ENCODE measurements at places on chromosomes 5 and 9.
A peak's percentile ranks its signal among the peaks of the same experiment; 100 is the strongest.

DNA sequence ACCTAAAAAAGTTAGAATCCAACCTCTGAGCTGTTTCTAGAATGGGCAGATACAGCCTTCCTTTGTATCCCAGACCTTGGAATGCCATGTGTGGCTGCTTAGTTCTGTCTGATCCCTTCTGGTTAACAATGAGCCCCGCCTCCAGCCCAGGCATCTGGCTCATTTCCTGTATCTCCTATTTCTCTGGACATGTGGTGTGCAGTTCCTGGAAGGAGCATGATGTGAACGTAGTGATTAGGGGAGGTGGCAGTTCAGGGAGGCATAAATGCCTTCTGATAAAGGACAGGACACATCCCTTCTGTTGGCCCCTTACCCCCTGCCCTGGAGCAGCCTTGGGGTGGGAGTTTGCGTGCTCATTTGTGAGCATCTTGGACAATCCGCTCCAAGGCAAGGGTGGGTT lies 243.0 kb downstream of the ZSWIM6 start:
- no peak for DNase-seq

GRCh38 chr5:15566789-15567188 lies 66.8 kb downstream of the FBXL7 start:
- no peak for DNase-seq

- DNase-seq, result peak; percentile 74
Observed at GRCh38 chr5:39080597-39081204, 6.5 kb upstream of the RICTOR start.

- no peak for DNase-seq
Observed at GRCh38 chr5:20323323-20323722, 335.3 kb upstream of the CDH18 start.

DNA sequence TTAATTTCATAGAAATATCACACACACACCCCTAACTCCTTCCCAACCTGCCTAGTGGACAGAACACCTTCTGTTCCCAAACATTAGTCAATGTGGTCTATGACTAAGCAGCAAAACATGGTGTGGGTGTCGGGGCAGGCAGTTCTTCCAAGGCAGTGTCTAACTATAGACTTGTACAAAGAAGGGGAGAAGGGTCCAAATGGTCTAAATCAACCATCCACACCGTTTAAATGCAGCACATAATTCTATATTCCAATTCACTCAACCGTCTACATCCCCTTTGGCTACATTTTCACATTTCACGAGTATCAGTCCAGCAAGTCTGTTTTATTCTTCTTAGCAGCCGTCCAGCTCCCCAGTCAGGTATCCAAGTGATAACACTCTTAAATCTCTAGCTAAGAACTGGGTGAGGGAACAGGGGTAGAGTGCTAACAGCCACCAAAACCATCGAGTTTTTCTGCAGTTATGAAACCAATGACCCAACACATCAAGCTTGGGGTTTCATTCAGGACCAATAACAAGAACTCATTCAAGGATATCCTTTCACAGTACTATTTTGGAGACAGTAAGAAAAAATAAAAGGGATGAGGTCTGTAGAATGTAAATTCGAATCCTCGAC lies 3.3 kb downstream of the ZNF608 start:
- DNase-seq, result no peak

GRCh38 chr9:5976674-5977397 lies 38.6 kb downstream of the RANBP6 start:
- no peak for DNase-seq

DNA sequence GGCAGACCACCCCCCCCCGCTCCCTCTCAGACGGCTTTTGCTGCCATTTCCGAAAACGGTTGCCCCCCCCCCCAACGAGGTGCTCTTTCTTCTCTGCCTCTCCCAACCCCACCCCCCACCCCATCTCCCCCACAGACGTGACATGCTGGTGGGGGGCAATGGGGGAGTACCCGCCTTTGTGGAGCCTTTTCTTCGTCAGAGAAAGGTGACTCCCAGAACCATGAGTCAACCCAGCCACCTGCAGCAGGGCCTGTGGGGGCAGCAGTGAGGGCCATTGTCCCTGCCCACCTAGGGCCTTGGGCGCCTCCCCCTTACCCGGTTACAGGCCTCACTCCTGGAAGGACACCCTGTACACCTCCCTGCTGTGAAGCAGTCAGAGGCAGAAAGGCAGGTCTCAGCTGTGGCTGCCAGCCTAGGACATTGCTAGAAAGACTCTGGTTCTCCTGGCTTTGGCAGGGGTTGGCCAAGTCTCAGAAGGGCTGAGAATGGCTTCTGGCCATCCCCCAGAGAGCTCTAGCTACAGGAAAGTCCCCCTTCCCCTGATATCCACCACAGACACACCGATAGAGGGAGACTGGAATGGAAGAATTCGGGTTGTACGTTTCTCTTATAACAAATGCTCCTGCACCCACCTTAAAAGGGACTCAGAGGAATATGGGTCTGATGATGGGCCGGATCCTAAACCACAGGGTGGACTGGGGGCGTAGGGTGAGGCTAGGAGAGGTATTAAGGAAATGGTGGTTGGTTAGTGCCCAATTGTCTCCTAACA lies 2.2 kb downstream of the DNAJB5 start:
- DNase-seq, result no peak

GRCh38 chr9:104682642-104683041 lies 11.7 kb upstream of the OR13D1 start:
- DNase-seq, result peak; percentile 8

- DNase-seq, result no peak
Observed at GRCh38 chr5:100708645-100709171, 173.5 kb downstream of the FAM174A start.

GRCh38 chr5:42887097-42887496 lies 75.4 kb upstream of the SELENOP start:
- no peak for DNase-seq

DNA sequence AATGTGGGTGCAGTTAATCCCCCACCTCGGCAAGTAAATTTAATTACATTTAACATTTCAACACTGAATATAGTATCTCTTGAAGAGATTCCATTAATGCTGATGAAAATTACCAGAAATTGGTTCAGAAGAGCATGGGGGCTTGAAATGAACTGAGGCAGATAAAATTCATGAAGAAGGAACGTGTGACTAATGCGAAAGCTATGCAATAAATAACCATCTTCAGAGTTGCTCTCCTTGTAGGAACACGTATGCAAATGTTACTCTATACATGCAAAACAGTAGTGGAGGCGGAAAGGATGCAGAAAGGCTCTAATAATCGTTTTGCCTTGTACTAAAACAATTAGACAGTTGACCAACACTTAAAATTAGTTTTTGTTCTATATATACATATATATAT lies 320.2 kb downstream of the CTNND2 start:
- DNase-seq, result no peak

- no peak for DNase-seq
Observed at GRCh38 chr9:108316630-108317029, 539.2 kb downstream of the ACTL7B start.

DNA sequence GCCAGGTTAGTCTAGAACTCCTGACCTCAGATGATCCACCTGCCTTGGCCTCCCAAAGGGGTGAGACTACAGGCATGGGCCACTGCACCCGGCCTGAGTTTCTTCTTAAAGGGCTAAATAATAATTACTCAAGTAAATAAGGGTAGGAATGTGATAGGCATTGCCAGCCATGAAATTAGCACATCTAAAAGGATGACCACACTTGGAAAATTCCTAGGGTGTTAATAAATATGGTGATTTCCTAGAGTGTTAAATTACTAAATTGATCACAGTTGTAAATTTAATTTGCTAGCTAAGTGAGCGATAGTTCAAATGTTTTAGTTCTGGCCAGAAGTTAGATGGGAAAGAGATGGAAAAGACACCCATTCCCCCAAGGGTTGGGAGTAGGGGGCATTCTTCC lies 53.4 kb downstream of the UBAP1 start:
- DNase-seq, result no peak

- no peak for DNase-seq
Observed at GRCh38 chr5:158874343-158874742, 225.4 kb downstream of the EBF1 start.

GRCh38 chr5:8383616-8384015 lies 514.7 kb downstream of the MTRR start:
- DNase-seq, result no peak

GRCh38 chr5:3511934-3512333 lies 83.7 kb upstream of the IRX1 start:
- no peak for DNase-seq

Measured in hematopoietic multipotent progenitor cell treated with erythropoietin and hydrocortisone succinate and interleukin-3 and kit ligand, for 15 days (in vitro differentiated cells).